ENCODE measurements at places on chromosomes 2 and 18.

GRCh38 chr2:18465979-18466378 is 94.5 kb downstream of the RDH14 start:
- no peak for DNase-seq

DNA sequence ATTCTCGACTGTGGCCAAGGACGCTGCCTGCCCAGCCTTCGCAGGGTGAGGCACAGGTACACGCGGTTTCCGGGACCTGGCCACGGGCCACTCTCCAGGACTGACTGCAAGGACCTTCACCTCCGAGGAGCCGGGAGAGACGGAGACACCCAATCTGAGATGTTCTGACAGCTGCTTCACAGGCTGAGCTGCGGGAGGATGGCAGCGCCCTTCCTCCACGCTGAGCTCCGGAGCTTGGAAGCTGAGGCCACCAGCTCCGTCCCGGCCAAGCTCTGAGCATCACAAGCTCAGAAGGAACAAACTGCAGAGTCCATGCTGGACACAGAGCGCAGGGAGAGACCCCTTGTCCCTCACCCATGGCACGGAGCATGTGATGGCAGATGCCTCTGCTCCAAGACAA is 71.1 kb upstream of the CTDP1 start:
- no peak for DNase-seq

DNA sequence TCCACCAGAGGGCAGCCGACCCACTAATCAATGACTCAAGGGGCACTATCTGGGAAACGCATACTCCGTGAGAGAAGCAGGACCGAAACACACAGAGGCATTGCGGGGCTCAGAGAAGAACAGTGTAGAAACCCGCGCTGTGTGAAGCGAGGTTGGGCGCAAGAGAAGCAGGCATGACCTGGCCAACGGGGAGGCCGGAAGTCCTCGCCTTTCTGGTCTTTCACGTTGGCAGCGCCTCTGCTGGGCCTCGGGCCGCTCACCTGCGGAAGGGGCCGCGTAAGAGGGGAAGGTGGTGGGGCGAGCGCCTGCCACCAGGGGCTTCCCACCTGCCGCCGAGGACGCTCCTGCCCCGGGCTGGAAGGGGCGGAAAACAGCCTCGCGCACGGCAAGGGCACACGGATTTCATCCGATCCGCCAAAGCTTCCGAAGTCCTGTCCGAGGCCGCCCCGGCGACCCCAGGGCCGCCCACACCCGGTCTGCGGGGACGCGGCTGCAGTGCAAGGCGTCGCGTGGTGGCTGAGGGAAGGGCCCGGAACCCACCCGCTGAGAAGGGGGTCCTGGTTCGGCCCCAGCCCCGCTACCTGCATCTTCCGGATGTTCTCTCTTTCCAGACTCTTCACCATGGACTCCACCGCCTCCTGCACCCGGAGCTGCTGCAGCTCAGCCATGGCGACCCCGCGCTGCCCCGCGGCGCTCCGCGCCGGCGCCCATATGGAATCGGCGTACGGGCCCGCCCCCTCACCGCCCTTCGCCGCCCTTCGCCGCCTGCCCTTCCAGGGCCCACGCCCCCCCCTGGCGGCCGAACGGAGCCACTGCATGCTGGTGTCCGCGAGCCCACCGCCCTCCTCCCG is at the start of gene FAM136A:
TSS of gene FAM136A (minus strand) at position 724 of the 851 bp plus-strand sequence. CDS start at position 668, 56 bp downstream.
- peak; percentile 82 for DNase-seq

DNA sequence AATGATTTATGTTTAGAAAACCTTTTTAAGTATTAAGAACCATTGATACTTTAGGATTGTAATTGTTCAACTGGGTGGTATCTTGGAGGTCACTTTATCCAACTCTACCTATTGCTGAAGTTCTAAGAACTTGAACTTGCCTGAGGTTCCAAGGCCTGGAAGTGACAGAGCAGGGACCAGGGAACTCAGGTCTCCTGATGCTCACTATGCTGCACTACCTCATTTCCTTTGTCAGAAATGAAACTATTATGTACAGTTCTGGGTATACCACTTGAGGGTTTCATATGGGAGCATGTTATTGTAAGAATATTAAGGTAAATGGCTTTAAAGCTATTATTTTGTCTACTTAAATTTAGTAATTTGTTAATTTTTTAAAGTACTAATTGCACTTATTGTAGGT is 3.0 kb downstream of the MBD5 start:
- no peak for DNase-seq

DNA sequence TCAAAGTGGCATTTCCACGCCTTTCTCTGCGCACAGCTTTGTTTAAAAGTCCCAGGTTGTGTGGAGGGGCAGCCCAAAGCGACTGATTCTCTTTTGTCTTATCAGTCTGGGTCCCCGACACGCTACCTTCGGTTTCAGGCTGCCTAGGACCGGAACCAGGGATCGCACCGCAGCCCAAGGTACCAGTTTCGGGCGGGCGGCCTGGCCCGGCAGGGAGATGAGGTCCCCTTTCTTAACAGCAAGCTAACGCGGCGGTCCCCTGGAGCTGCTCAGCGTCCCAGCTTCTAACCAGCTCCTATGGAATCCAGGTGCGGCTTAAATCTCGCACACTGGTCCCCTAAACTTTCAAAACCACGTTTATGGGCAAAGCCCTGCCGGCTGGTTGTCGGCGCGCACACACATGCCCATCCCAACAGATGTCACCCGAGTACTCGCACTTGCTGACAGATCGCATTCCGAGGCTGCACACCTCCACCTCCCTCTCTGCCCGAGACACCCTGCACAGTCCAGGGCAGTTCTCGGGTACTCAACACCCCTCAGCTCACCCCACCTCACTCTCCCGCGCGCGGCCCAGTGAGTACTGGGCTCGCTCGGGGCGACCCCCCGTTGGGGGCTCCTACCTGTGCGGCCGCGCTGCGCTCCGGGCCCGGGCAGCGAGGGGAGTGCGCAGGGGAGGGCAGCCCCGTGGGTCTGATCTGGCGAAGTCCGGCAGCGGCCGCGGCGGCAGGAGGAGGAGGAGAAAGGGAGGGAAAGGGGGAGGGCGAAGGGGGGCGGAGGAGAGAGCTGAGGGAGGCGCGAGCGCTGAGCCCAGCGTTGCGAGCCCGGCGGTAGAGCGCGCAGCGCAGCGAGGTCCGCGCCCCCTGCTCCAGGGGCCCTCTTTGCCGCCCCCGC is at the start of gene EFEMP1:
TSS of gene EFEMP1 (minus strand) at position 692 of the 891 bp plus-strand sequence. CDS start 1,342 bp downstream, outside the sequence.
- DNase-seq: no peak

GRCh38 chr2:109528811-109529501 is 84.8 kb downstream of the SEPTIN10 start:
- DNase-seq: no peak

DNA sequence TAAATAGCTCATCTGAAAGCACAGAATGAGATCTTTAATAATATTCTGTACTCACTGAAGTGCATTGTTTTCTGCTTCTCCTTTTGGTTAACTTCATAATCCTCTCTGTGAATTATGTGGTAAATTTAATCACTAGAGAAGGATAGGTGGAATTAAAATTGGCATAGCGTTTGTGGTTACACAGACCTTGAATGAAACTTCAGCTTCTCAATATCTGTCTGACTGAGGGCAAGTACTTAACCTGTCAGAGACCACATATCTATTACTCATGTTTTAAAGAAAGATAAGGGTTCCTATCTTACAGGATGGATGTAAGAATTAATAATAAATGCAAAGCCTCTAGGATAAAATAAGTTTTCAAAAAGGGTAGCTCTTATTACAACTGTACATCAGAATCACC is 861.8 kb downstream of the TRIB2 start:
- DNase-seq: no peak
